ENCODE measurements at places on chromosomes 13 and 19. TPM values are rescaled to one million over a fixed set of nuclear protein-coding genes. Genes with fewer than 3 reads are reported as not detected.

- DNase-seq: no peak
These were observed 14.8 kb downstream of the DHX34 start for GRCh38 chr19:47363758-47364531.

Gene RNF225
- not detected for polyA plus RNA-seq

DNA sequence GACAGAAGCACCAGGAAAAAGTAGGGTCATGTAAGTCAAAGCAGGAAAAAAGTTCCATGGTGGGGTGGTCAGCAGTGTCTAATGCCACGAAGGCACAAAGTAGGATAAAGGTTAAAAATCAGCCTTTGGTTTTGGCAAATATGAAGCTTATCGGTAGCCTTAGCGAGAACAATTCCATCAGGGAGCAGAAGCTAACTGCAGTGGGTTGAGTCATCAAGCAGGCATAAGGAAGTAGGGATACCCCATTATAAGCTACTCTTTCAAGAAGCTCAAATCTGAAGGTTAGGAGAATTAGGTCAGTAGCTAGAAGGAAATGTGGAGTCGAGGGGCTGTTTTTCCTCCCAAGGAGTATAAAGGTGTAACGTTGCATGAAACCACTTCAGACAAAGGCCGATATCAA, 57.5 kb upstream of the USPL1 start:
- DNase-seq: no peak

DNA sequence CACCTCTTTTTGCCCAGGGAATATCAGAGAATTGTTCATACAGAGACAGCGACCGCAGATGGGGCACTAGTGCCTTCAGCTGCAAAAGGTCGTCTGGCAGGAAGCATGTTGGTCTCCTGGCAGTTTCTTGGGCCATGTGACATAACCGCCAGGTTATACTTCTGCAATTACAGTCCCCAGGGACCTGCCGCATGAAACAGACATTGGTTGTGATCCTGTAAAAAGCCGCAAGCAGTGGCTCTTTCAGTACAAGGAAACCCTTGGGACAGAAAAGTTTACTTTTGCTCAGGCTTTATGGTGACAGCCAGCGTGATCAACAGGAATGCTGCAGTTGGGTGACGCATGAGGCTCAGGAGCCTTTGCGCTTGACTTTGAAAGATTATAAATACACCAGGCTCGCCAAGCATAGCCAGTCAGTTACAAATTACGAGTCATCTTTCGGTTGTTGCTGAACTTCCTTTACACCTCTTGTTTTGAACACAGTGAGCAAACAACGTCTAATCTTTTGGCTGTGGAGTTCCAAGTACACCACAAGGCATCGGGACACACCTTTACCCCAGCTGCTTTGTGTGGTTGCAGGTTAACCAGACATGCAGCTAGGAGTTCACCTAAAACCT, 50.5 kb upstream of the UBE2L5 start:
- DNase-seq: no peak

Gene CYP4F2
- 0.24 TPM for polyA plus RNA-seq

DNA sequence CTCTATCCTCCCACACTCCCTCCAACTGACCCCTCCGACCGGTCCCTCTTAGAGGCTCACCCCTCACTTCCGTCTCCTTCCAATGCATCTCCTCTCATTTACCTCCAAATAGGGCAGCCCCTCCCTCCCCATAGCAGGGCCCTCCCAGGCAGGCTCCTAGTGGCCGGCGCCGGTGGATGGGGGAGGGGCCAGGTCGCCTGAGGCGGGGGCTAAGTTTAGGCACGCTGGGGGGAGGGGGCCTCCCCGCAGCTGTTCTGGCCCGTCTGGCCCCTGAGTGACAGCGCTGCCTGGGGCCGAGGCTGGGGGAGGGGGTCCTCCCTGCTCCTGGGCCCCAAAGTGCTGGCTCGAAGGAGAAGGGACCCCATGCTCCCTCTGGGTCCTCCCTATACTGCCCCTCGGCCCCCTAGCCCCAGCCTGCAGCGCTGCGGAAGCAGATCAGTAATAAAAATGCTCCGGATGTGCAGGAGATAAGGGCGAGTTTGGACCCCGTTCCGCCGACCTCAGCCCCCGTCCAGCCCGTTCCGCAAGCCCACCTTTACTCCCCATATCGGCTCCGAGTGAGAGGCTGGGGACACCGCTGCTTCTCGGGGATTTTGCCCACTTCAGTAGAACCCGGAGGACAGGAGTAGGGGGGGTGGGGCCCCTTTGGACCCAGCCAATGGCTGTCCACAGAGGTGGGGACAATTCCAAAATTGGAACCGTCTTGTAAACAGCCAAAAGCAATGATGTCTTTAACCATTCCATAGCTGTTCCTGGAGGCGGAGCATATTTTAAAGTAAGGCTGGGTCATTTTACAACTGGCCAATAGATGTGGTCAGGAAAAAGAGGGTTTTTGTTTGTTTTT, 4.0 kb downstream of the RTN2 start:
- no peak for DNase-seq

- DNase-seq: no peak
These were observed 17.9 kb downstream of the SLC25A42 start for GRCh38 chr19:19081642-19082151.

- no peak for DNase-seq
These were observed 347.8 kb downstream of the ZNF536 start for GRCh38 chr19:30719999-30720345.

DNA sequence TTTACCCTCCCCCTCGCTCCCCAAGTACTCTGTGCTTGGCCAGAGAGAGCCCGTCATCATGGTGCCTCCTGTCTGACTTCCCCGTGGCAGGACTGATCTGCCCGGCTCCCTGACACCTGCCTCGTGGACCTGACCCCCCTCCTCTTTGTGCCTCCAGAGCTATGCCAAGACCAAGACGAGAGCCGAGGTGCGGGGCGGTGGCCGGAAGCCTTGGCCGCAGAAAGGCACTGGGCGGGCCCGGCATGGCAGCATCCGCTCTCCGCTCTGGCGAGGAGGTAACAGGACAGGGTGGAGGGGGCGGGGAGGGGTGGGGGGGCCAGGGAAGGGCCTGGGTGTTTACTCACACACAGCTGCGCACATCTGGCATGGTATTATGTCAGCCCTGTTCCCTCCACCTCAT, 4.5 kb downstream of the MRPL4 start:
- DNase-seq: no peak

Gene ZNF490
- polyA plus RNA-seq: 5.8 TPM

DNA sequence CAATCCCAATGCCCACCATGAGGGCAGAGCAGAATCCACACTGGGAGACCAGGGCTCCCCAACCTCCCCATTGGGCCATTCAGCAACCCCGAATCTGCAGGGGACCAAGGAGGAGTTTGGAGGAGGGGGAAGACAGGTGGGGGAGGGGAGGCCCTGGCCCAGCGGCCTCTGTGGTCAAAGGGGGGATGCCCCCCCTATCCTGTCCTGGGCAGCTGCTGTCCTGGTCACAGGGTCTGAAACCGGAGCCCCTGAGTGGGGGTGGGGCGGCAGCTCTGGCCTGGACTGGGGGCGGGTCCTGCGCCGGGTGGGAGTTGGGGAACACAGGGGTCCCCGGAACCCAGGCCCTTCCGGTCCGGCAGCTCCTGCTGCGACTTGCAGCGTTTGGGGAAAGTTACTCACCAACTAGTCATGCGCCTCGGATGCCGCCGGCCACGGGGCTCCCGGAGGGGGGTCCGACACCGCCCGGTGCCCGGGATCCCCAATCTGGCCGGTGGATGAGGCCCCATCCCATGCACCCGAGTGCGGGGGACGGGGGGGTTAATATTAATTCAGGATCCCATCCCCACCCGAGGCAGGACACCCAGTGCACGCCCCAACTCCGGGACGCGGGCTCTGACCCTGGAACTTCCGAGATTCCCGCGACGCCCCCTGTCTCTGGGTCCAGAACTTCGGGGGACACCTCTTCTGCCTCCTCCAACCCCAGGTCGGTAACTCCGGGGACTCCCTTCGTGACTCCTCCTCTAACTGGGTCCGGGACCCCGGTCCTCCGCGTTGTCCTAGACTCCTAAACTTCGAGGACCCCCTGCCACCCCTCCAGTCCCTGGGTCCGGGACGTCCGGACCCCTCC, 872 bp downstream of the HOMER3 start:
- DNase-seq: no peak

- no peak for DNase-seq
These were observed 15.1 kb downstream of the PABPC3 start for GRCh38 chr13:25110956-25111584.

GRCh38 chr13:23743278-23744076, 145.7 kb downstream of the MIPEP start:
- no peak for DNase-seq

DNA sequence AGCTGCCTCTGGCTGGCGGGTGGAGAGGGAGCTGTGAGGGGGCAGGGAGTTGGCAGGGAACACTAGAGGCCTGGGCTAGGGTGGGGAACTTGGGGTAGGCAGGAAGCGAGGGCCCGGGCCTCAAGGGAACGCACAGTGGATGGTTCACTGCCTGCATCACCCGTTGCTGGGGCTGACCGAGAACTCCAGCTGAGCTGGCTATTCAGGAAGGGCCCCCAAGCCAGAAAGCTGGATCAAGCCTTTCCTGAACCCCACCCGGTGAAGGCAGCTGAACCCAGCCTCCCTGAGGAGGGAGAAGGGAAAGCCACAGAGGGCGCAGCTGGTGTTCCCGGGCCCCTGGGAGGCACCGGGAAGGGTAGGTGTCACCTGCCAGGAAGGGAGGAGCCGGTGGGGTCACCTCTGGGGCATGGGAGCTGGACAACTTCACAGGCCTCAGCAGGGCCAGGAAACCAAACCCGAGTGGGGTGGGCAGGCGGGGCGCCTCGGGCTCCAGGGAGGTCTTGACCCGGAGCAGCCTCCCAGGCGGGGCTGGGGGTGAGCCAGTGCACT, 13.9 kb downstream of the PALM start:
- DNase-seq: no peak

Gene SYT5
- 0.17 TPM for polyA plus RNA-seq

Gene C5AR1
- polyA plus RNA-seq: 5.4 TPM

Gene SIGLEC10
- 2.0 TPM for polyA plus RNA-seq

Gene KANK3
- polyA plus RNA-seq: 13.6 TPM

GRCh38 chr13:95251641-95252040, 49.6 kb downstream of the ABCC4 start:
- no peak for DNase-seq

DNA sequence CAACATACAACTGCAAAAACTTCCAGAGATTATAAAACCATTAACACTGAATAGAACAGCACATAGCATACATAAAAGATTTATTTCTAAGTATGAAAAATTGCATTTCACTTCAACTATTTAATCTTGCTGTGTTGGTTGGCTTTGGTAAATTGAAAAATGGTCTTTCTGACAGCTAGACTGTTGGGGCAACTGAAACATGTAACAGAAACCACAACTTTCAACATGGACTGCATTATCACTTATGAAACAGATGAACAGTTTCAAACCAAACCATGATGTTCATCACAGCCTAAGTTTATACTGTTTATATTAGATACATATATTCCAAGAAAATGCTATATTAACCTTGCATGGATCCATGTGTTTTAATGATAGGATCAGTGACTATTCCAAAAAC, 324.1 kb upstream of the PCDH9 start:
- DNase-seq: no peak

DNA sequence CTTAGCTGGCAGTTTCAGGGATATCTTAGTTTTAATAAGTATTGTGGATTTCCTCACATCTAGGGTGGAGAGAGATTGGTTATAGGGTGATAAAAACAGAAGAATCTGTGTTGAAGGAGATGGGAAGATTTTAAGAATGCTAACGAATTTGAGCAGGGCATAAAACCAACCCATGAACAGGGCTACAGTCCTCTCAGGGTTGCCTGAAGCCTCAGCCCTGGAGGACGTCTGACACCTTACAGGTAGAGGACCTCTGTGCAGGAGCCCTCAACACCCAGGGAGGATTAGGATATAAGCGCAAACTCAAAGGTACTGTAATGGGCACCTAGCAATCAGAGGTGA, 461 bp upstream of the WASF3 start:
- DNase-seq: no peak

DNA sequence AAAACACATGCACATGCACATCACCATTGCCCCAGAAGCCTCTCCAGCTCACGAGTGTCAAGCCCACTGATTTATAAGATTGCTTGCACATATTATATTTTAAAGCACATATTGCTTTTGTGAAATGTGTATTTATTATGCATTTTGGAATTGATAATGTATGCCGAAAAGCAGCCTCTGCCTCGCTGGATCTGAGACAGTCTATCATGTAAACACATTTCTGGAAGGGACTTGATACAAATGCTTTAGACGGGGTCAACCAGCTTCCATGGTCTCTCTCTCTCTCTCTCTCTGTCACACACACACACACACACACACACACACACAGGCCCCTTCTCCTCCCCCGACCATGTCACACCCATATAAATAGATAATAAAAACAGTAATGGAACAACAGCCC, 203.8 kb downstream of the TUBA3C start:
- no peak for DNase-seq

GRCh38 chr19:46009530-46010510, 13.0 kb downstream of the PGLYRP1 start:
- DNase-seq: no peak

DNA sequence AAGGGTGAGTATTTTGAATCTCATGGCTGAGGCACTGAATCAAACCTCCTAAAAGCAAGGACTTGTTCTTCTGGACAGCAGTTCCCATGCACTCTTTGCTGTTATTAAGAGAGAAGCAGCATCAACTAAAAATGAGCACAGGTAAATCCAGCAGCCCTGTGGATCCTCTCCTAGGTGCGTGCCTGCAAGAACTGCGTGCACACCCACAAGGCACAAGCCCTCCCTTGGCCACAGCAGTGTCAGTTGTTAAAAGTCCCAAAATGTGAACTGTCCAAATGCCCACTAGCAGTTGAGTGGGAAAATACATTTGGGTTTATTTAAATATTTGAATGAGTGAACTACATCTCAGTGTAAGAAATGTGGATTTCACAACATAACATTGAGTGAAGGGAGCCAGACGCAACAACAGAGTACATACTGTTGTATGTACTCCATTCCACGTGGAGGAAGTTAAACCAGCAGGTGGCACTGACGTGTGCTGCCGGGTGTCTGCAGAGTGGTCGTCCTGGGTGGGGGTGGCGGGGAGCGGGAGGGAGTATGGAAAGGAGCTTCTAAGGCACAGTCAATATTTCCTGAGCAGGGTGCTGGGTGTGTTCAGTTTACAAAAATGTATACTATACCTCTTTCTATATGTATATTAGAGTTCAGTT, 266.4 kb downstream of the NALCN start:
- DNase-seq: no peak

Gene CEACAM5
- 0.08 TPM for polyA plus RNA-seq

GRCh38 chr13:95039415-95039814, 261.8 kb downstream of the ABCC4 start:
- no peak for DNase-seq

Gene DCT
- 0.34 TPM for polyA plus RNA-seq

DNA sequence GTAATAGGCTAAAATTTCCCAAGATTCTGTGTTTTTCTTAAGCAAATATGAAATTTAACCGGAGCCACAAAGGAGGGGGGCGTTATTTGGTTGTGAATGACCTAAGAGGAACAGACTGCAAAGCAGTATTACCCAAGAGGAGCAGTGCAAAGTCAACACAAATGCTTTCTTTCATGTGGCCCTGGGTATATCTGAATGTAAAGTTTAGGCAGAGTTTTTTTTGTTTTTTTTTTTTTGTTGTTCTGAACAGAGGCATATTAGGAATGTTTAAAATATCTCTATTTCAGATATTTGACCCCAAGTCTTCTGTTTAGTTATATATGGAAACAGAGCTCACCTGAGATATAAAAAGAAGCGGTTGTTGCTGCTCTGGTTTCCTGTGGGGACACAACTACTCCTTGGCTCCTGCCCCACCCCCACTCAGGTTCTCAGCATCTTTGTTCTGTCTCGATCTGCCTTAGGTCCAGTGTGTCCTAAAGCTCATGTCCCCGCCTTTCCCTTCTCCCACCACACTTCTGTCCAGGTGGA, 220.7 kb downstream of the RFC3 start:
- no peak for DNase-seq

GRCh38 chr13:95258619-95259194, 42.5 kb downstream of the ABCC4 start:
- no peak for DNase-seq

Gene ZNF154
- polyA plus RNA-seq: 30.9 TPM

All from left renal pelvis (tissue), 4 donors.